Suppressor macrophage treated with lipopolysaccharide for 4 hours (primary cell): ENCODE measurements at places on chromosomes 5 and 9.

DNA sequence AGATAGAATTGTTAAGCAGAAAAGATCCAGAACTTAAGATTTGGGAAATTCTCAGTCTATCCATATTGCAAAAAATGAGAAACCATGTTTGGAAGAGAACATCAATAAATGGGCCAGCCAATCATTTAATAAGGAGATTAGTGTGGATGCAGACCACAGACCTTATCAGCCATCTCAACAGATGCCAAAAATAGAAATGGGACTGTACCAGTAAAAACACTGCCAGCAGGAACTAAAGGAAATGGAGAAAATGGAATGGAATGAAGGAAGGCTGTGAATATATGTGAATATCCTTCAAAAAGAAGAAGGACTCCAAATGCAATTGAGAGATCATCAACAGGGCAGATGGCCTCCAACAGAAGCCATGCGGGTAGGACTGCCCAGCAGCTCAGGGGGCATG, 52.7 kb upstream of the ZNF618 start:
- no peak for DNase-seq

- DNase-seq, result no peak
Observed at GRCh38 chr5:87170799-87171198, 96.9 kb upstream of the RASA1 start.

- peak; percentile 17 for DNase-seq
Observed at GRCh38 chr5:175617447-175617846, 40.4 kb upstream of the HRH2 start.

GRCh38 chr9:131496844-131497405, 5.8 kb upstream of the POMT1 start:
- no peak for DNase-seq

DNA sequence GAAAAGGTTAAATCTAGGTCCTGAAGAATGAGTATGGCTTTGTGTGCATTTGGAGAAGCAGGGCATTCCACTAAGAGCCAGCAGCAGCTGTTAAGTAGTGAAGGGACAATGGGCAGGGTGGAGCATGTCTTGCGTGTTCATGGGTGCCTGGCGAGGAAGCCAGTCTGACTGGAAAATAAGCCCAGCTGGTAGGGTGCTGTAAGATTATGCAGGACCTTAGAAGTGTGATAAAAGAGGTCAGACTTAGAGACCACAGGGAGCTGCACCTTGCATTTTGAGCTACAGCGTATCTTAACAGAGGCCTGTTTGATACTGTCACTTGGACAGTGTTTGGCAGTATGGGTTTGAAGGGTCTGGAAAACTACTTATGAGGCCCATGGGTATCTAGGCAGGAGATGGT, 131.7 kb upstream of the ELL2 start:
- DNase-seq, result no peak

- no peak for DNase-seq
Observed at GRCh38 chr9:14403081-14403480, 89.1 kb upstream of the NFIB start.

- no peak for DNase-seq
Observed at GRCh38 chr5:121090822-121091221, 626.7 kb downstream of the PRR16 start.

DNA sequence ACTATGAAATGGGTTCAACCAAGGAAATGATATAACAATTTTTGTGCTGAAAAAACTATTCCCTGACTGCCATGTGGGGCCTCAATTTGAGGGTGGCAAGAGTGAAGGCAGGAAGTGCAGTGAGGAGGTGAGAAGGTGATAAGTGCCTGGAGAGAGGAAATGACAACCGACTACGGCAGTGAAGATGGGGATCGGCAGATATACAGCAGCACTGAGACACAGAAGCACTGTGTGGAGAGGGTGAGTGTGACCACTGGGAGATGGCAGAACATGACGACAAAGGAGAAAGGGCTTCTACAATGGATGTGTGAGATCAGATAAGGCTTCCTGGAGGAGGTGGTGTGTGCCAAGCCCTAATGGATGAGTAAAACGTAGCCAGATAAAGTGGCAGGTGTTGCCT, 271.8 kb downstream of the TRIM32 start:
- DNase-seq, result no peak

DNA sequence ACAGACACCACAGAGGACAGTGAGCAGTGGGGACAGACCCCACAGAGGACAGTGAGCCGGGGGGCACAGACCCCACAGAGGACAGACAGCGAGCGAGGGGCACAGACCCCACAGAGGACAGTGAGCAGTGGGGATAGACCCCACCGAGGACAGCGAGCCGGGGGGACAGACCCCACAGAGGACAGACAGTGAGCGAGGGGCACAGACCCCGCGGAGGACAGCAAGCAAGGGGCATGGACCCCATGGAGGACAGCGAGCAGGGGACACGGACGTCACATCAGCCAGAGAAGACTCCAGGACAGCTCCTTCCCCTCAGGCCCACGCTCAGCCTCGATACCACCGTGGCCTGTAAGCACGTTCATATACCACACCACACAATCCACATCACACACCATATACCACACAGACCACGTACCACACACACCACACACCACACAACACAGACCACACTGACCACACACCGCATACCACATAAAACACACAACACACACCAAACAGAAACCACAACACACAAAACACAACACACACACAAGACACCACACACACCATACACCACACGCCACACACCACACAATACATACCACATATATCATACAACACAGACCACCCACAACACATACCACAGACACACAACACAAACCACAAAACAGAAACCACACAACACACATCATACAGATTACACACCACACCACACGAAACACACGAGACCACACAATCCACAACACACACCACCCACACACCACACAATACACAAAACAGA, 5.2 kb upstream of the ZDHHC11 start:
- no peak for DNase-seq

GRCh38 chr9:33750307-33750838, 45.0 kb upstream of the PRSS3 start:
- DNase-seq, result no peak

GRCh38 chr5:9124838-9125237, 421.0 kb downstream of the SEMA5A start:
- DNase-seq, result no peak

- no peak for DNase-seq
Observed at GRCh38 chr5:26674846-26675245, 363.5 kb downstream of the CDH9 start.

DNA sequence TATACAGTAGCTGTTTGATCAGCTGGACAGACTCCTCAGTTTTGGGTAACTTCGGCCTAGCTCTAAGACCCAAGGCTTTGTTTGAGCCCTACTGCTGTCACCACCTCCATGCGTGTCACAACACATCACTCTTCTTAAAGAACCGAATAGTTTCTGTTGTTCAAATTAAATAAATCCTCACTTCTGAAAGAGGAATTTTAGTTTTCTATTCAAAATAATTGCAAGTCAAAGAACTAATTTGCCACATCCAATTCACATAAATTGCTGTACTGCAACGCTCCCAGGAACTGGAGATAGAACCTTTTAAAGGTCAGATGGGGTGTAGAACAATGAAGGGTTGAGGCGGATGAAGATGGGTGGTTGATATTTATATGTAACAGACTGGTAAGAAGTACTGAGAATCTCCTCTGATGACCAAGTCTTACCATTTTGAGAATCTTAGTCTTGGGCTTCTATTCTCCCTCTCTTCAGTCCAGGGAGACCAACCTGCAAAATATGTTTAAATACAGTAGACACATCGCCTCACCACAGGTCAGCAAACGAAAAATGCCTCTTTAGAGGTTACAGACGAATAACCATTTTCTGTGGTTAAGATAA, 1.6 kb downstream of the NREP start:
- DNase-seq, result no peak

DNA sequence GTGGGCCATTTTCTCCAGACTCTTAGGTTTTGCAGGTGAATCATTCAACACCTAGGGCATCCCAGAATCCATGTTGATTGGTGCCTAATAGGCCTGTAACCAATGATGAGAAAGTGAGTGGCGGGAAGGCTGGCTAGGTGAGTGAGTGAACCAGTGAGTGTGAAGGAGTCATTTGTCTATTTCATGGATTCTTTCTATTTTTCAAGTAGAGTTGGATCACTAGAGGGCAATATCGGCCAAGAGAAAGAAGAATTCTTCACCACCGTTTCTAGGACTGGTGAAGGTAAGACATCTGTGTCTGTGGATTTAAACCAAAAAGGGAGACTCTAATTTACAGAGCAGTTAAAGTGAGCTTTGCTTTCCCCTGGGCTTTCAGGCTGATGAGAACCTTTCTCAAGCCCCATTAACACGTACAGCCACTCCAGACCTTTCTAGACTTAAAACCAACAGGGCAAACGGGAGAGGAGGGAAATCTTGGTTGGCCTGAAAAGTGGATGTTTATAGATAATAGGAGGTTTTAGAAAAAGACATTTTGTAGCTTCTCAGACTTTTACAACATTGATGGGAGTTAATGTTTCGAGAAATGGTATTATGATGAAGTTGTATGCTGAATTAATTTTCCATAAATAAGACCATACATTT, 114.3 kb upstream of the IL12B start:
- peak; percentile 42 for DNase-seq

DNA sequence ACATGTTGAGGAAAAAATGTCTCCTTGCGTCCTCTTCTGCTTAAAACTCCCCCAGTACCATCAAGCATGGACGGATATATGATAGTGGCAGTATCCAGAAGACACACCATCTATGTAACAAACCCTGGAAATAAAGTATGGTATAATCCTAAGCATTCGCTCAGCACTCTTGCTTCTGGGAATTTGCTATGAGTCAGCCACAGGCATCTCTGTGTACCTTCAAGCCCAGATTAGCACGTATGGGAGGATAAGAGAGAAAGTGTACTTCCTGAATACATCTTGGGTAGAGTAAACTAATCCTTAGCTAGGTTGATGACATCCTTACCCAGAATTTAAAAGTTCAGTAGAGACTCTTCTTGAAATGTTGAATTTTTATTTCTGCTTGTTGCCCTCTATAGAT, 71.2 kb downstream of the GHR start:
- no peak for DNase-seq
